Ammon's horn (tissue), 1 donor: ENCODE measurements at places on chromosomes 5 and 9.
A peak's percentile ranks its signal among the peaks of the same experiment; 100 is the strongest.

GRCh38 chr9:110095161-110095595 lies 112.8 kb downstream of the C9orf152 start:
- peak; percentile 34 for DNase-seq

DNA sequence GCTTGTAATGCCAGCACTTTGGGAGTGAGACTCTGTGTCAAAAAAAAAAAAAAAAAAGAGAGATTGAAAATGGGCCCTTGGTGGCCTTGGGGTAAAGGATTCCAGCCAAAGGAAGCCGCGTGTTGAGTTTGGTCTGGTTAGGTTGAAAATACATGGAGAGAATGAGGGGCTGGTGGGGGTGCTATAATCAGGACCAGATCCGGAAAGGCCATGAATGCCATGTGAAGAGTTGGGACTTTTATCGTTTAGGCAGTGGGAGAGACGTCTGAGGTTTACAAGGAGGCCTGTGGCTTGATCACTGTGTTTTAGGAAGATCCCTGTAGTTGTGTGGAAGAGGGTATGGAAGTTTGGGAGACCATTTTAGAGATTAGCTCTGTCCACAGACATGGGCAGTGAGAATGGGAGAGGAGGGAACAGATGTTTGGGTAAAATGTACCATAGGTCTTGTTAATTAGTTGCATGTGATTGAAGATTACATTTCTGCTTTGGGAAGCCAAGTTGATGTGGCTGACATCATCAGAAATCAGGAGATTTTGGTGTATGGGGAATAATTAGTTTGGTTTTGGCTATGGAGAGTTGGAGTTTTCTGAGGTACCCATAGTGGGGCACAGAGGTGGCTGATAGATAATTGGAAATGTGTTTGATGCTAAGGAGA lies 3.5 kb downstream of the MSANTD3 start:
- DNase-seq, result no peak

- DNase-seq, result no peak
Observed at GRCh38 chr9:136170006-136170901, 34.7 kb downstream of the LHX3 start.

- DNase-seq, result no peak
Observed at GRCh38 chr9:25584611-25585010, 93.6 kb downstream of the TUSC1 start.

DNA sequence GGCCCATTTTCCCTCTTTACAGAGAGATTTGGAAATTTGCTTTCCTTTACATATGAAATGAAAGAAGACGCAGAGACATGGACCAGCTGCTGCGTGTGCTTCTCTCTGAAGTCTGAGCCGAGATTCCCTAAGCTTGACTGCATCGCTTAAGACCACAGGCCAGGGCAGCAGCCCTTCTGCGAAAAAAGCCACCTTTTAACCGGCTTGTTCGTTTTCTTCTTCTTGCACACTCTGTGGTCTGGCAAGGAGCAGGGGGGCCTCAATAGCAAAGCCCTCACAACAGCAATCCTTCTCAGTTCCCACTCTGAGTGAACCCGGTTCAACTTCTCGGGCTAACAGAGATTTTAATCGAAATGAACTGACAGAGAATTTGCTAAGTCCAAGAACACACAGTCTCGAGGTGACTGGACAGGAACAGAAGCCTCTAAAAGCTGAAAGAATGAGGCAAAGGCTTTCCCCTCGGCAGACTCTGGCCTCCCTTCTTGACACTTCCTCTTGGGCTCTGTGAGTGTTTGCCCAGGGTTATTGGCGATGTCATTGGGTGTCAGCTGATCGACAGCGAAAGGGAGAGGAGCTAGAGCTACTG lies 512.9 kb upstream of the KLF4 start:
- no peak for DNase-seq

GRCh38 chr9:71648453-71648852 lies 119.9 kb downstream of the CEMIP2 start:
- DNase-seq, result no peak

- DNase-seq, result peak; percentile 54
Observed at GRCh38 chr5:110536120-110537115, 190.1 kb downstream of the TMEM232 start.

DNA sequence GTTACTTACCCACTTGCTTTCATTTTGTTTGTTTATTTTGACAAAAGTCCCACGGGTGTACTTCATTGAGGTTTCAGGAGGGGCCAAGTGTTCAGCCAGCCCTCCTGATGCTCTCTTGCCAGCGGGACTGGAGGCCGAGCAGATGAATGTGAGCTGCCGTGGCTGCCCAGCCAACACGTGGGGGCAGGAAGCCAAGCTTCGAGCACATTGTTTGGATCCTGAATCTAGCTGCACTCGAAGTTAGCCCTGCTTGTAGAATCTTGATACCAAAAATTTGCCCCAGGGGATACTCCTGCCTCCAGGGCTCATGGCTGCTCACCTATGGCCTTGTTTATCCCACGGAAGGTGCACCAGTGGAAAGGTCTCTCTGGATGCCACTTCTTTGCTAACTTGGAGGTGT lies 49.3 kb downstream of the RASGEF1C start:
- DNase-seq, result no peak
